Fibroblast of skin of scalp (primary cell): ENCODE measurements at places on chromosomes 7 and 10.

- DNase-seq, result peak; percentile 74
Measured at GRCh38 chr7:7761974-7762779, 43.8 kb upstream of the RPA3 start.

GRCh38 chr7:80488851-80489370 lies 23.0 kb downstream of the GNAT3 start:
- DNase-seq, result no peak

DNA sequence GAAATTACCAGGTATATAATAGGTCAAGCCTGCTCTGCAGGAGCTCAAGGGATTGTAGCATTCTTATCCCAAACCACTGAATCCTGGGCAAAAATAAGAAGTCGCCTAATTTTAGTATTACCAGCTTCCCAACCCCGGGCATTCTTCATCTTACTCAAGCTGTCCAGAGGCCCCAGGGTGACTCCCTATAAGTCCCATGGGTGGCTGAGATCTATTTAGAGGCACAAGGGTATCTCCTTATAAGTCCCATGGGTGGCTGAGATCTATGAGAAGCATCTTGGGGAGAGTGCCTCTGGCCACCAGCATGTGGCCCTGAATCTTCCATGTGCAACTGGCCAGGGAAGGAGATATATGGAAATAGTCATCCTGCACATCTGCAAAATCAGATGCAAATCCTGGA lies 38.9 kb downstream of the PRSS2 start:
- DNase-seq, result no peak

DNA sequence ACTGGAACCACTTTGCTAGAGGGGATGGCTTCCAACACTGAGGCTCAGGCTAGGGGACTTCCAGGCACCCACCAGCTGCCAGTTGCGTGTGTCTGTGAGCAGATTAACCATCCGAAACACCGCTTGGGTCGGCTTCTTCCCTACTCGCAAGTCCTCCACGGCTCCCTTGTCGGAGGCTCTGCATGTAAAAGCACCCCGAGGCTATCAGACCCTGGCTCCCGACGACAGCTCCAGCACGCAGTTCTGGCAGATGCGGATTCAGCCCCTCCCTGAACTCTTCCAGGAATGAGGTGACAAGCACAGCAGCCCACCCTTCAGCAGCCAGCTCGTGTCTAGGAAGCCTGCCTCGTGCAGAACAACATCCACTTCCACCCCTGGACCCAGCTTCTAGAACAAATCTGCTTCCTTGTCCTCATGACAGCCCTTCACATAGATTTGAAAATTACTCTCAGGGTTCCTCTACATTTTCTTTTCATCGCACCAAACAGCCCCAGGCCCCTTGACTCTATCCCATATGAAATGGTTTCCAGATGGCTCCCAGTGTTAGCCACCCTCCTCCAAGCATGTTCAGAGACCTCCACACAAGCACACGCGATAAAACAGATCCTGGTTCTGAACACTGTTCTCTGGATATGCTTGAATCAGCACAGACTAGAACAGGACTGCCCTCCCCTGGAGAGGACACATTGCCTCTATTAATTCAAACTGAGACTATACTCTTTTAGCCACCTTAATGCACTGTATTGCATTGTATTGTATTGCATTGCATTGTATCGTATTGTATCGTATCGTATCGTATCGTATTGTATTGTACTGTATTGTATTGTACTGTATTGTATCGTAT lies 44.6 kb downstream of the SLIT1 start:
- no peak for DNase-seq

DNA sequence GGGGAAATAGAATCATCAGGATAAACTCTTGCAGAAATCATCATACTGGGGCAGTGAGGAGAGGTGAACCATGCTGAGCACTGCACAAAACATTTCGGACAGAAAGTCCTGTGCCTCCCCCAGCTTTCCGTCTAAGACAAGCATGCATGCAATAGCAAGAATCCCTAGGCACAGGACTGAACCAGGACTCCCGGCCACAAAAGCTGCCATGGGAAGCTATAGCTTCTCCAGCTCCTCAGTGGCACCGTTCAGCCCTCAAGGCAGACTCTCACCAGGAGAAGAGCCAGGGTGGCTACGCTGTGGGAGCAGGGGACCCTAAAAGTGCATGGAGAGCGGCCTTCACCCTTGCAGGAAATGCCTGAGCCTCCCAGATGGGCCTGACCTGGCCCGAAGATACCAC lies 70.8 kb downstream of the ASB13 start:
- peak; percentile 59 for DNase-seq

- no peak for DNase-seq
Measured at GRCh38 chr10:106655636-106656035, 508.9 kb downstream of the SORCS1 start.

- DNase-seq, result no peak
Measured at GRCh38 chr7:117220836-117221235, 102.0 kb downstream of the WNT2 start.

DNA sequence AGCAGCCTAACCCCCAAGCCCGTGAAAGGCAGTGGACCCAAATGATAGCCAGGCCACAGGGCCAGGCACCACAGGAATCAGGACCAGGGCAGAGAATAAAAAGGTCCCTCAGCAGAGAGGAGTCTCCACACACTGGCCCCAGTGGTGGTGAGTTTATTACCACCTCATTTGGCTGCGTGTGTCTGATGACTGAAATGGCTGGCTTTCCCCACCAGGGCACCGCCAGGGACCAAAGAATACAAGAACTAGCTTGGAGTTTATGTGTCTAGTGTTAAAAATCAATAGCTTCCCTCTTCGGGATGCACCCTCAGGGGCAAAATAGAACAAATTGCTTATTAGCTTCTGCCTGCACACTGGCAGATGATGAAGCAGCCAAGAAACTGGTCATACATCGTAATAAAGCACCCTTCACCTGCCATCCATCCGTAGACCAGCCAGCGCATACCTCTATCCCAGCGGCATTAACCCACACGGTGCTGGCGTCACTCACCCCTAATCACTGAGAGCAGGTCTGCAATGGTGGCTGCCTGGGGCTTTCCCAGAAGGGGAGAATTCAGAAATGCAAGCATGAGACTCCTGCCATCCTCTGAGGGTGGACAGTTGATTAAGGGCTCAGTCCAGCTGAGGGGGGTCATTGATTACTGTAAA lies 223.7 kb upstream of the ZMIZ1 start:
- no peak for DNase-seq

- DNase-seq, result peak; percentile 38
Measured at GRCh38 chr7:34928052-34928451, 109.2 kb downstream of the DPY19L1 start.

- DNase-seq, result peak; percentile 98
Measured at GRCh38 chr7:100100420-100101015, 679 bp downstream of the MCM7 start.

GRCh38 chr7:92835851-92836488 lies 403 bp downstream of the CDK6 start:
- peak; percentile 33 for DNase-seq

DNA sequence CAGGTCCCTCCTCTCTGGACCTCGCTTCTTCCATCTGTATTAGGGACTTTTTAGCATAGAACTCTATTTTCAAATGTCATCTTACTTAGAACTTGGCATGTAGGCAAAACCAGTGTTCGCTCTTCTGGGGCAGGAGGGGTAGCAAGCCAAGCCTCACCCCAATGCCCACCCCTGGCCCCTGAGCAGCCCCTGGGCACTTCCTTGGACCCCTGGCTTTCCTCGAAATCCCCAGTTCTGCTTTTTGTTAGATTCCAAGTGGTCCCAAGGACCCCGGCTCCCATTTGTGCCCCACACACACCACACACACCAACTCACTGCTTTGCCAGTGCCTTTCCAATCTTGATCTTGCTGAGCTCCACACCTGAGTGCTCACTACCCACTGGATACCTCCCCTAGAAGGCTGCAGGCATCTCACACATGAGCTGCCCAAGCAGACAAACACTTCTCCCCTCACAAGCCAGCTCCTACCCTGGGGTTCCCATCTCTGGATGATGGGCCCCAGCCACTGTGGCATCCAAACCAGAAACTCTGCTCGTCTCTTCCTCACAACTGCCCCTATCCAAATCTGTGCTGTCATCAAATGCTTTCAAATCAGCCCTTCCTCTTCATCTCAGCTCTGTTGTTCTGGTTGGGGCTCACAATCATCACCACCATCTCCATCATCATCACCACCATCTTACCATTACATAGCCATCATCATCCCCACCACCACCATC lies 167.9 kb upstream of the ZMIZ1 start:
- no peak for DNase-seq

DNA sequence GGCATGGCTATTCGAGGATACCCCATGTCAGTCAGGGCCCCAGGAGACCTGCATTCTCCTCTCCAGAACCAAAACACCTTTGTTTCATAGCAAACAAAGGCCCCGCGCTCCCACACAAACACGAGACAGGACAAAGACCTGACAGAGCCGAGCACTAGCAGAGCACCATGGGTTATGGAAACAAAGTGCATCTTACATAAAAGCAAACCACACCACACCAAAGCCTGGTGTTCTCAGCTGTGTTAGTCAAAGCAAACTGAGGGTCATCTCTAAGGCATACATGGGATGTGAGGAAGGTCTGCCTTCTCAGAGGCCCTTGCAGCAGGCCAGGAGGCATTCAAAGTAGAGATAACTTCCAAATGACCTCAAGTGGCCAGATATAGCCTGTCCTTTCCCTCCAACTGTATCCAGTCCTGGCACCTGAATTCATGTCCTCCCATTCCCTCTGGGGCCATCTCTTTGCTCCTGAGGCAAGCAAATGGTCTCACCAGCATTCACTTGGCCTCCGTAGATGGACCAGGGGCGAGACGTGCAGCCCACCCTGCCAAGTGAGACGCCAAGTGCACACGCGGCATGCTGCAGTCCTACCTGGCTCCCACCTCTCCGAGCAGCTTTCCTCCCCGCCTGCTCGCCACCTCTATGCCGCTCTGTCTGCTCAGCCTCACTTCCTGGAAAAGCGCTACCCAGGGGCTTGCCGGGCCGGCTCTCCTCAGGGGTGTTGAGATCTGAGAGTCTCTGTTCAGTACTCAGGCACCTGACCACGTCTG lies 45.3 kb upstream of the PDLIM1 start:
- no peak for DNase-seq
